ENCODE measurements at places on chromosomes 12 and 14. TPM values are rescaled to one million over a fixed set of nuclear protein-coding genes. Genes with fewer than 3 reads are reported as not detected.

- DNase-seq, result no peak
Measured at GRCh38 chr14:47447076-47447475, 228.3 kb downstream of the MDGA2 start.

DNA sequence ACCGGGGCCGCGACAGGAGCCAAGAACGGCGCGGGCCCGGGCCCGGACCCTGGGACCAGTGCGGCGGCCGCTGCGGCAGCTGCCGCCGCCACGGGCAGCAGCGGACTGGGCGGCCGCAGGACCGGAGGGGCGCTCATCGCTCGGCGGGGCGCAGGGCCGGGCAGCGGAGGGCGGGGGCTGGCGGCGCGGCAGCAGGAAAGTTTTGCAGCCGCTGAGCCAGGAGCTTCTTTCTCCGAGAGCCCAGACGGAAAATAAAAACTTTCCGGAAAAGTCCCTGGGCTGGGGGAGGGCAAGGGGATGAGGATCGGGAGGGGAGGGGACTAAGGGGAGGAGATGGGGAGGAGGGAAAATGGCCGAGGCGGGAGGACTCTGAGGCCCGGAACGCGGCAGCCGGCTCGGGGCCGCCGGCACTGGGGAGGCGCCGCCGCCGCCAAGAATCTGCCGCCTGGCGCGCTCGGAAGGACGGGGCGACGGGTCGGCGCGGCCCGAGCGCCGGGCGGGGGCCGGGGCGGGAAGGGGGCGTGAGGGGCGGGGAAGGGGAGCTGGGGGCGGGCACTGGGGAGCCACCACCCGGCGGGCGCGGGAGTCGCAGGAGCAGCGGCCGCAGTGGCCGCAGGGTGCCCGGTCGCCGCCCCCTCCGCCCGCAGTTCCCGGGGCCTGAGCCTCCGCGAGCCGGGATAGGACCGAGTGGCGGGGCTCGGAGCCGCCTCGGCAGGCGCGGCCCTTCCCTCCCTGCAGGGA lies at the start of gene PRKD1:
Gene PRKD1 (minus strand): TSS at position 472 of the 741 bp plus-strand sequence.
- peak; percentile 81 for DNase-seq

- no peak for DNase-seq
Measured at GRCh38 chr14:95260537-95261361, 59.0 kb downstream of the CLMN start.

- DNase-seq, result peak; percentile 71
Measured at GRCh38 chr12:131438881-131439280, 272.0 kb upstream of the SFSWAP start.

GRCh38 chr12:2311020-2311778 lies 258.4 kb downstream of the CACNA1C start:
- no peak for DNase-seq

DNA sequence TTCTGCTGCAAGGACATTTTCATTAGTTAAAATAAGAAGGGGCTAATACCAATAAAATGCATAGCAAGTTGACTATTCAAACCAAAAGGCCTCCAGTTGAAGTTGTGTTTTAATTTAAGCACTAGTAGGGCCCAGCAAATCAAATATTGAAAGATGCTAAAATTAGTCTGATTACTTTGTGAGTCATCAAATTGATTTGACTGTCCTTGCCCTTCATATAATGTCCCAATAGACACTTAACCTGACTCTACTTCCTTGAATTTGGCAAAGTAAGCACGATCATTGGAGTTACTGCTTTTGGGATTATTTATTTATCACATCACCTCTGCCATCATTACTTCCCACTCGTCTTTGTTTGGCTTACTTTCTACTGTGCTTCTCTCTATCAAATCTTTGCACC lies 798.5 kb downstream of the DIO2 start:
- DNase-seq, result no peak

GRCh38 chr14:106134886-106135285 lies 608.5 kb downstream of the TMEM121 start:
- DNase-seq, result no peak

DNA sequence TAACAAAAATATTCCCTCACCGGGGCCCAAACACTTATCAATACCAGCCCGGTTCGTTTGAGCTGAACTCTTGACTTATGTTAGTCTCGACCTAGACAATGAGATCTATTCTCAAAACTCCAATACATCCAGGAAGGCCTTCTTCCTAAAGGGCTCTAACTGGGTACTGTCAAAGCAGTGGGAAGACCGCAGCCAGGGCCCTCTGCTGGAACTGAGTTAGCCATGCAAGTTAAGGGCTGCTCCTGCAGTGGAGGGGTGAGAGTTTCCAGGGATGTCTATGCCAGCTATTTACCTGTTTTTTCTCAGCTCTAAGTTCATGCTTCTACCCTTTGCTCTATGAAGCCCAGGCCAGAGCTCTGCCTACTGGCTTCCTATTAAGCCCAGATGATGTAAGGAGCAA lies 348.8 kb downstream of the GXYLT1 start:
- DNase-seq, result no peak

GRCh38 chr14:24880689-24881088 lies 169.3 kb downstream of the STXBP6 start:
- DNase-seq, result no peak

DNA sequence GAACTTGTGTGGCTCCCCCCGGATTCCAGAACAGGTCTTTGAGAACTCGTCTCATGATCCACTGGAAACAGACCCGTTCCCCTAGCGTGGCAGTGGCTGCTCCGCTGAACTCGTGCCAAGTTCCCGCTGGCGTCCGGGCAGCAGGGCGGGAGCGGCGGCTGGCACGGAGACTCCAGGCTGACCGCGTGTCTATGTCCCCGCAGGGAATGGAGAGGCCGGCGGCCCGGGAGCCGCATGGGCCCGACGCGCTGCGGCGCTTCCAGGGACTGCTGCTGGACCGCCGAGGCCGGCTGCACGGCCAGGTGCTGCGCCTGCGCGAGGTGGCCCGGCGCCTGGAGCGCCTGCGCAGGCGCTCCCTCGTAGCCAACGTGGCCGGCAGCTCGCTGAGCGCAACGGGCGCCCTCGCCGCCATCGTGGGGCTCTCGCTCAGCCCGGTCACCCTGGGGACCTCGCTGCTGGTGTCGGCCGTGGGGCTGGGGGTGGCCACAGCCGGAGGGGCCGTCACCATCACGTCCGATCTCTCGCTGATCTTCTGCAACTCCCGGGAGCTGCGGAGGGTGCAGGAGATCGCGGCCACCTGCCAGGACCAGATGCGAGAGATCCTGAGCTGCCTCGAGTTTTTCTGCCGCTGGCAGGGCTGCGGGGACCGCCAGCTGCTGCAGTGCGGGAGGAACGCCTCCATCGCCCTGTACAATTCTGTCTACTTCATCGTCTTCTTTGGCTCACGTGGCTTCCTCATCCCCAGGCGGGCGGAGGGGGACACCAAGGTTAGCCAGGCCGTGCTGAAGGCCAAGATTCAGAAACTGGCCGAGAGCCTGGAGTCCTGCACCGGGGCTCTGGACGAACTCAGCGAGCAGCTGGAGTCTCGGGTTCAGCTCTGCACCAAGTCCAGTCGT lies 1.5 kb downstream of the APOLD1 start:
- peak; percentile 95 for DNase-seq

DNA sequence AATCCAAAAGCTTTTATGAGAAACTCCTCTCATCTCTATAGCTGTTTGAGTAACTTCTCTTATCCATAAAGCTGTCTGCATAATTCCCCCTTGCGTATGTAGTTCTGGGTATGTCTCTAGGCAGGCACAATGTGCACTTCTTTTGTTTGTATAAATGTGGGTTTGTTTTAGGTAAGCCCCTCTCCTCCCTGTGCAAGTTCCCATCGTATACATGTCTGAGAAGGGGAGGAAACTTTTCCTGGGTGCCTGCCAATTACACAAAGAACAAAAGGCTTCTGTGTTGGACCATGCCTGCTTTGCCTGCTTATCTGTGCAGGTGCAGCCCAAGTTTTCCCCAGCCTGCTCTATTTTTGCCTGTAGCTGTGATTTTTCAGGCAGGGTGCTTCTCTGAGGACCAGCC lies 96.7 kb downstream of the CCER1 start:
- DNase-seq, result no peak

DNA sequence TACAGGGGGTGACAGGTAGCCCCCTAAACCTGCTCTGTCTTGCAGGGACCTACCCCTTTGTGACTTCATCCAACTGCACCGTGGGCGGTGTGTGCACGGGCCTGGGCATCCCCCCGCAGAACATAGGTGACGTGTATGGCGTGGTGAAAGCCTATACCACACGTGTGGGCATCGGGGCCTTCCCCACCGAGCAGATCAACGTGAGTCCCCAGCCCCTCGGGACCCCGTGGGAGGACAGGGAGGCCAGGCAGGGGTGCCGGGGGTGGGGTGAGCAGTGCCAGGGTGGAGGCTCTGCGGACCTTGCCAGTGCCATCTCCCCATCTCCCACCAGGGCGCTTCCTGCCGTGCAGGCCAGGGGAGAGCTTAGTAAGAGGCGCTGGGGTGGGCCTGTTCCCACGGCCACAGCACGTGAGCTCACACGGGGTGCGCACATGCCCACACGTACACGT lies 11.1 kb upstream of the SIVA1 start:
- DNase-seq, result peak; percentile 72

DNA sequence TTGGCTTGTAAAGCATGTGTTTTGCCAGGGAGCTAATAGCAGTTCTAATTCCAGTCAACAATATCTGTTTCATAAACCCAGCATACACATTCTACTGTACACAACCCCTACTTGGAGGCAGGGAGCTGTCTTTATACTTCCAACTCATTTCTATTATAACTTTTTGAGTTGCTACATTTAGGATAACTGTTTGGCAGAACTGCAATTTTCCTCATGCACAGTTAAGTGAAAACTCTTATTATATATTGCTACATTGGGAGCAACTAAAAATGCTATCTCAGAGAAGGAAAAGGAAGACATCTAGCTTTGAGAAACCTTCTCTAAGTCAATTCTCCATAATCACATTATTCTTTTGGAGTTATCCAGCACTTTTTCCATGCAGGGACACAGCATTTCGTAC lies 480.2 kb downstream of the RPS29 start:
- DNase-seq, result no peak

- DNase-seq, result no peak
Measured at GRCh38 chr14:56549721-56550120, 29.9 kb upstream of the TMEM260 start.

- no peak for DNase-seq
Measured at GRCh38 chr12:45331552-45331951, 115.7 kb downstream of the ANO6 start.

DNA sequence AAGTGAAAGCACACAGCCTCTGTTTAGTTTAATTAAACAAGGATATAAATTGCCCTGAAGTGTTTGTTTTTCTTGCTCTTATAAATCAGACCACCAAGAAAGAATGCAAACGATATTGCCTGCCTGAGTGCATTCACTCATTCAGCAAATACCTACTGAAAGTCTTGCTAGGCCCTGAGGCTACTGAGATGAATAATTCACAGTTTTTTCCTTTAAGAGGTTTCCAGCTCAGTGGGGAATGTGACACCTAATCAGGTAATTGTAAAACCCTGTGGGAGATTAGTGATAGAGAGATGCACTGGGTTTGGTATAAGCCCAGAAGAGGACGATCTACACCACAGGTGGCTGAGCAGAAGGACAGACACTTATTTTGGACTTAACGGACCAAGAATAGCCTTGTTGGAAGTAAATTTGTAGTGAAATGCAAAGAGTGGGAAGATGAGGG lies 151.4 kb downstream of the SLC35F4 start:
- DNase-seq, result no peak

- DNase-seq, result peak; percentile 66
Measured at GRCh38 chr12:128790653-128791373, 32.9 kb downstream of the SLC15A4 start.

SLC25A21 gene
- 0.33 TPM for total RNA-seq

SRRM4 gene
- not detected for total RNA-seq

IFNG-AS1 gene
- 5.2 TPM for total RNA-seq

CCDC175 gene
- total RNA-seq, result not detected

MBIP gene
- 16.6 TPM for total RNA-seq

Measured in spleen (tissue), 13 donors.